NCI-H510A treated with DMSO at 0.1 percent for 48 hours (cell line): ENCODE measurements at places on chromosomes 5 and 9.

GRCh38 chr5:99032234-99033013 lies 103.6 kb upstream of the CHD1 start:
- DNase-seq = peak; percentile 6

- no peak for DNase-seq
Observed at GRCh38 chr9:121939643-121940042, 153.5 kb downstream of the TTLL11 start.

GRCh38 chr5:80668016-80668969 lies 13.5 kb upstream of the DHFR start:
- DNase-seq = no peak

DNA sequence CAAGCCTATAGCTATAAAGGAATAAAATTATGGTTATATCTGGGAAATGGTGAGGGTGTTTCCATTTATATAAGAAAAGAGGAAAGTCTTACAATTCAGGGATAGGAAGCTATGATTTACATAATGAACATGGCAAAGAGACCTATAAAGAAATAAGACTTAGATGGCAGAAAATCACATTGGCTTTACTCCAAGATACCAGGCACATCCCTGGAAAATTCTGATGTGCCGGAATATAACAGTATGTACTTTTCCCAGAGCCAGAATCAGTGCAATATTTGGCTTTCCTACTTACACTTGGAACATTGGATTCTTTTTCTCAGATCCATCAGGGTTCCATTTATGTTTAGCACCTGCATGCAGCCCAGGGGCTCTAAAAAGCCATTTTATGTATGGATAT lies 357.8 kb downstream of the CETN3 start:
- no peak for DNase-seq

DNA sequence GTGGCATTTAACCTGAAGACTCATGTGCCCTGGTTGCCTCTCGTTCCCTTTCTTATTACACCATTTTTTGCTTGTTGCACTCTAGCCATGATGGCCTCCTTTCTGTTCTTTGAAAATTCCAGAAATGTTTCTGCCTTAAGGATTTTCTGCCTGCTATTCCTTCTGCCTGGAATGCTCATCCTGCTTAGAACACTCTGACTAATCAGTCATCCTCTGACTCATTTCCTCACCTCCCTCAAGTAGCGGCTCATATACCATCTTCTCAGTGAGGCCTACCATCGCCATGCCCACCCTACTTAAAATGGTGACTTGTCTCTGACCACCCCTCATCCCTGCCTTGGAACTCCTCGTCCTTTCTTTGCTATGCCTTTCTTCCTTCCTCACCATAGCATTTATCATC lies 68.8 kb downstream of the KIF4B start:
- no peak for DNase-seq

- DNase-seq = no peak
Observed at GRCh38 chr9:134037641-134038040, 12.4 kb downstream of the BRD3OS start.

GRCh38 chr5:176352116-176352878 lies 9.3 kb downstream of the KIAA1191 start:
- no peak for DNase-seq

- DNase-seq = no peak
Observed at GRCh38 chr5:72141440-72142355, 34.4 kb downstream of the MAP1B start.

- no peak for DNase-seq
Observed at GRCh38 chr5:119439140-119439631, 13.1 kb upstream of the HSD17B4 start.

DNA sequence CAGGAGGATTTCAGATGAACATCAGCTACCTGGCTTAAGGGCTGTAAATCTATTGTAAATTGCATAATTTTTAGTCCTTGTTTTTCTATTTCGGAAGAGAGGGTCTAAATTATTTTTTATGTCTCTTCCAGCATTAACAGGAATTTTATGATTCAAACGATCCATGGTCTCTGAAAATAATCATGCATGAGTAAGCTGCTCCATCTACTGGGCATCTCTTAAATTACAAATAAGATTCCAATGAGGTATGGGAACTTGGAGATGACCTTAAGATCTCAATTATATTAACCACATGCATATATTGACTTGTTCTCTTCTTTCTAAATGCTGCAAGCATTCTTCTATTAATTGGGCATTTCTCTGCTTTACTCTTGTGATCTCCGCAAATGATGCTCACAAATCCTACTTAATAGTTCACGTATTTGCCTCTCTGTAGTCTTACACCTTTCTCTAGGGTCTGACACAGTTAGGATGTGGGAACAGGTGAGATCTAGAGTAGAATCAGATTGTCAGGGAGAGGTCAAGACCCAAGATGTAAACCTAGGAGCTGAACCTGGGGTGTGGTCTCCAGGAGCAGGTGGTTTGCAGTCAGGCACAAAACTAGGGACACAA lies 86.9 kb downstream of the NUDT12 start:
- DNase-seq = peak; percentile 28

DNA sequence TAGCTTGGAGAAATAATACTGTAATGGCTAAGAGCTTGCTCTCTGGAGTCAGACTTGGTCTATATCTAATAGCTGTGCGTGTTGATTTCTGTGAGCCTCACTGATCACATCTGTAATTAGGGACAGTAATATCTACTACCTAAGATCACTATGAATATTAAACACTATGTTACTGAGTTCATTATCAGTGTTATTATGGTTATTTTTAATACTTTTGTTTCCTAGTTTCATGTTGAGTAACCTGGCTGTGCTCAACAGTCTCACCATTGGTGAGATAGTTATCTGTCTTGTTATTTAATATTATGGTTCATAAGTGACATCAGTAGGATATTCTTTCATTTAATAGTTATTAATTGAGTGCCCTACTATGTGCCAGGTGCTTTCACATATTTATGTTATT lies 22.4 kb upstream of the CAVIN4 start:
- DNase-seq = no peak

- no peak for DNase-seq
Observed at GRCh38 chr9:16099732-16100536, 547.1 kb downstream of the CCDC171 start.

- no peak for DNase-seq
Observed at GRCh38 chr9:98083061-98083501, 26.5 kb downstream of the NANS start.
